ENCODE measurements at places on chromosomes 2 and 18.
A peak's percentile ranks its signal among the peaks of the same experiment; 100 is the strongest.

GRCh38 chr2:95385570-95385984 lies 16.9 kb upstream of the FAHD2A start:
- no peak for DNase-seq

- no peak for DNase-seq
Observed at GRCh38 chr18:3281456-3282400, 19.8 kb downstream of the MYL12B start.

GRCh38 chr2:31337860-31338259 lies 76.7 kb downstream of the XDH start:
- no peak for DNase-seq

DNA sequence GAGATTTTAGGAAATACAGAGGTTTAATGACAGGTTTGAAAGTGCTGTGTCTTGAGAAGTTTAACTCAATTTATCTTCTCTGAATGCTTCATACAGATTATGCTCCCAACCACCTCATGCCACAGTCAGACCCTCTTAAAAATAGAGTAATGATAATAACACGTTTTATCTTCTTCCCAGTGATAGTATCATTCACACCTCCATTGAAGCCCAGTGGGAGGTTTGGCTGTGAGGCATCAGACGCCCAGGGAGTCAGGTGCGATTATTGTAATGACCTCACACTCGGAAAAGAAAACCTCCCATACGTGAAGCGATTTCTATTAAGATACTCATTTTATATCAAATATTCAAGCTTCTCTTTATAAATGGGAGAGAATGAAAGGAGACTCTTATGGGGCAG lies 366.3 kb downstream of the SETBP1 start:
- no peak for DNase-seq

DNA sequence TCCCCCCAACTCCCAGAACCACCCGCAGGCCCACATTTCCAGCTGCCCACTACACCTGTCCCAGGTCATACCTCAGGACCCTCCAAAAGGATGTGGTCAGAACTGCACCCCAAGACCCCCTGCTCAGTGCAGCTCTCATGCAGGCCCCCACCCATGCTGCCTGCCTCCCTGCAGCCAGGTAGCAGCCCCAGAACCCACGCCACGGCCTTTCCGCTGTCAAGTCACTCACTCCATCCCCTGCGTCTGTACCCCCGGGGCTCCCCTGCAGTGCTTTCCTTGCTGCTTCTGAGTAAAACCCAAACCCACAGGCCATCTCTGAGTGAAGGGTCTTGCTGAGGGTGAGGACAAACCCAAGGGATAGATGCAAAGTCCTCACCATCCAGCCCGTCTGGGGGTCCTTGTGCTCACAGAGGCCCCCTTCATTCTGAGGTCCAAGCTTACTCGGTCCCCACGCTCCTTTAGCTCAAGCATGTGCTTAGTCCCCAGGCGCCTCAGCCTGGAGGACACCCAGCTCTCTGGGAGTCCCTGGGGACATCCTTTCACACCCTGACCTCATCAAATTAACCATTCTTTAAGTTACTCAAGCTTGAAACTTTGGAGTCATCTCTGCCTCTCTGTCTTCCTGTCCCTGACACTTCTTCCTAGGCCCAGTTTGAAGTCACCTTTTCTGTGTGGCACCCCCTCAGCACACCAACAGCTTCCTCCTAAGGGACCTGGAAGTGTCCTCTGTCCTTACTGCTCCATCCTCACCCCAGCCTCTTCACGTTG lies 130.1 kb downstream of the SMAD7 start:
- no peak for DNase-seq

- DNase-seq = no peak
Observed at GRCh38 chr2:180694445-180695421, 285.7 kb upstream of the UBE2E3 start.

- no peak for DNase-seq
Observed at GRCh38 chr2:119508756-119509155, 15.5 kb downstream of the SCTR start.

DNA sequence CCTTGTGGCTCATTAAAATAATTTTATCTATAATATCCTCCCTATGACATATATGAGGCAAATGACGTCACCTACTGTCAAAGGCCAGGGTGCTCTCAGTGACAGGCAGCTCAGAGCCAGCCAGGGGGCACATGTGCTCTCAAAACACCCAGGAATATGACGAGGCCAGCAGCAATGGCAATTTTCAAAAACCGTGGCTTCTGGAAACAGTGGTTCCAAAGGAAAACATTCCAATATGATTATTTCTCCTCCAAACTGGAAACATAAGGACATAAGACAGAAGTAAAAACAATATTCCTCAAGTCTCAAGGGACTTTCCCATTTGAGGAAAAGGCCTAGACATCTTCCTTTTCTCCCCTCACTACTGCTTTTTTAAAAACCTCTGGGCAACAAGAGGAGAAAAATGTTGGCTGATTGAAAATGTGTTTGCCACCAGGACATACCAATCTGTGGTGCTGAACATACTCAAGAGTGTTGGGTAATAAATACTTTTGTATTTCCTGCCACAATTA lies 40.8 kb downstream of the RNF152 start:
- DNase-seq = no peak

GRCh38 chr2:156333274-156333950 lies 891 bp upstream of the NR4A2 start:
- DNase-seq = no peak

GRCh38 chr18:32698153-32698552 lies 74.7 kb downstream of the KLHL14 start:
- no peak for DNase-seq

DNA sequence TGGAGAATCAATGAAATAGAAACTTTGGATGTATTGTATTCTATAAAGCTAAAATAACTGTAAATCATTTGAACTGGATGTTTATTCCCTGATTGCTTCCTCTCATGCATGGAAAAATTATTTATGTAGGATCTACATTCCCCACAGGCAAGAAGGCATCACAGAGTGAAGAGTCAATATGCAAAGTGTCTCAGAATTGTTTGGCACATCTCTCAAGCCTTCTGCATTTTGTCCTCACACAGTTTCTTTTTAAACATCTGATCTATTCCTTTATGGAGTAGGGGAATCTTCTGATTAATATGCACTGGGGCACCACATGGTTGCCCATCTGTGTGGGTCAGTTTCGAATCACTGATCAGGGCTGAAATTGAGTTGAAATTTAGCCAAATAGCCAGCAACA lies 465.4 kb downstream of the ZNF804A start:
- no peak for DNase-seq

DNA sequence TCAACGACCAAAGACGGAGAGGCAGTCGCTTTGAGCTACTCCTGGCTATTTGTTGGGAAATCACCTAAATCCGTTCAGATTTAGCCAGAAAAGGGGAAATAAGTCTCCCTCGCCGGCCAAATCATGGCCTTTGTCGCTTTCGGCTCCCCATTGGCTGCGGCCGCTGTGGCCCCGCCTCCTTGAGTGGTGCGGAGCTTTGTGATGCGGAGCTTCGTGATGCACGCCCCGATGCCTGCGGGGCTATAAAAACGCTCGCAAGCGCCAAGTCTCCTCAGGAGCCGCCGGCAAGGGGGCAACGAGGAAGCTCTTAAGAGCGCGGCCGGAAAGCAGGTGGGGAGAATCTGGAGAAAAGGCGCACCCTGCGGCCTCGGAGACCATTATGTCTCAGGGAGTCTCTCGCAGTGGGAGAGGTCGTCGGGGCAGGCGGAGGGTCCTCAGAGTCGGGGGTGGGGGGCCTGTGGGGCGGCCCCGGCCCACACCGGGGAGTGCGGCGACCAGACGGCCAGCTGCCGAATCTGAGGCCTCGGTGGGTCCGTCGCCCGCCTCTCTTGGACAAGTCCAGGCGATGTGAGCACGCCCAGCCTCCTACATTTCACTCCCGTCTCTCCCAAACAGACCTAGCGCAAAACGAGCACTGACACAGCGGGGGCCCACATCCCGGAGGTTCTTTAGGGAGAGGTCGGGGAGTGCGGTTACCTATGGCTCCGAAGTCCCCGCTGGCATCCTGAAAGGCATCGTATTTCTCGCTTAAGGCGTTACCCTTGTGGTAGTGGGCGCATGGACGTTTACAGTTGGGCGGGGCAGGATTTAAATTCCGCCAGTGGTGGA lies at the start of gene CABYR:
TSS of gene CABYR (plus strand) at position 274 of the 828 bp plus-strand sequence. CDS start 4,053 bp downstream, outside the sequence.
- peak; percentile 47 for DNase-seq

GRCh38 chr2:175366815-175367214 lies 185.3 kb upstream of the ATP5MC3 start:
- DNase-seq = no peak

GRCh38 chr2:99613980-99614379 lies 124.2 kb upstream of the REV1 start:
- no peak for DNase-seq

DNA sequence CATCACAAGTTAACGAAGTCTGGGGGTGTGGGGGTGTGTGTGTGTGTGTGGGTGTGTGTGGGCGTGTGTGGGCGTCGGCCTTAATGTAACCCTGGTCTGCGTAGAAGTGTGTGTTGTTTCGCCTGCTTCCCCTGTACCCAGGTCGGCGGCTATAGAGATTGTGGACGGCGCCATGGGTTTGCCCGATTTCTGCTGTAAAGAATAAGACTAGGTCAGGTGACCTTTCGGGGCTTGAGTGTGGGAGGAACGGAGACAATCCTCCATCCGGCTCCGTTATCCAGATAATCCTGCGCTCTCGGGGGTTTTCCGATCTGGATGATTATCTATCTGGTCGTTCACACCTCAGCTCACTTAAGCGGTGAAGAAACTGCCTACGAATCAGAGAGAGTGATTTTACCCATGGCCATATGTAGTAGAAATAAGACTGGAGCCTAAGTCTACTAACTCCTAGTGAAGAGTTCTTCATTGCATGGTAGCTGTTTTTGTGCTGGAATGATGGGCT lies 543 bp downstream of the HADHB start:
- peak; percentile 32 for DNase-seq

- no peak for DNase-seq
Observed at GRCh38 chr2:202290316-202290715, 24.8 kb downstream of the NOP58 start.

DNA sequence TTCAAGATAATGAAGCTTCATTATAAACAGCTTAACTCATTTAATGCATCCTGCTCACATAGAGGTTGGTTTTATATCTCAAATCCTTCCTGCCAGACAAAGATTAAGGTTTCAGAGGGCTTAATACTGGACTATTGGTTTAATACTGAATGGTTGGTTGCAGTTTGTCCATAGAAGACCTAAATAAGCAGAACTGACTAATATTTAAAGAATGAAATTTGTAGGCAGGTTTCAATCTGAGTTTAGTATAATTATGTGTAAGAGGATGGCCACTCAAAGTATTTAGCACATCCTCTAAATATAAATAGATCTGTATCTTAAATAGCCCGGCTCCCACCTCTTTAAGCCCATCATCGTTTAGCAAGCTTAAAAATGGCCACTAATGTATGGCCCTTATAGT lies 92.5 kb downstream of the EPB41L5 start:
- DNase-seq = no peak

DNA sequence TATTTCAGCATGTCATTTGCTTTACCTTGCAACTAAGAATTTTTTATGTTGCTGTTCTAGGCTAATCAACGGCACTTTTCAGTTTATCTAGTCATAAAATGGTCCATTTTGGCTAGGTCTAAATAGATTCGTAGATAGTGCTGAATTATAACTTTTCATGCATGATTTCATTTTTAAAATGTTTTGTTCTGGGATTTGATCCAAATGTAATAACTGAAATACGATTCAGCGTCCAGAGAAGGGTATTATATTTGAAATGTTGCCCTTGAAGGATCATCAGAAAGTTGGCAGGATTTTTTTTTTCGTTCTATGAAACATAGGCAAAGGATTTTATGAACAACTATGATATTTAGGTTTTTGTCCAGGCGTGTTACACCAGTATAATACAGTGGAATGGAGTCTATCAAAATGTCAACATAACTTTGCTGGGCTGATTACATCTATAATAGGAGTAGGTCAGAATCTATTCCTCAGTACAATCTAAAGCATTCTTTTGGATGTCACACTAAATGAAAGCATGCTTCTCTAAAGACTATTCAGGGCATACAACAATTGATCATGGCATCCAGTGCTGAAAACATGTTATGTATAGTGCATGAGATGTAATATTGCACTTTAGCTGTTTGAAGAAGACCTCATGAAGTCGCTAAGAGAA lies 24.8 kb downstream of the TTC27 start:
- DNase-seq = no peak

DNA sequence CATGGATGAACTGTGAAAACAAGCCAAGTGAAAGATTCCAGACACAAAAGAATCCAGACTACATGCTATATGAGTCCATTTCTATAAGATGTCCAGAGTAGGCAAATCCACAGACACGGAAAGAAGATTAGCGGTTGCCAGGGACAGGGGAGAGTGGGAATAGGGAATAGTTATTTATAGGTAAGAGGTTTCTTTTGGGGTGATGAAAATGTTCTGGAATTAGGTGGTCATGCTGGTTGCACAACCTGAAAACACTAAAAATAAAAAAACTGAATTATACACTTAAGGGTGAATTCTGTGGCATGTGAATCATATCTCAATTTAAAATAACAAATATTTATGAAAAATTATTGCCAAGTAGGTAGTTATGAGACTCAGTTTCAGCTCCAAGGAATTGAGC lies 168.4 kb downstream of the LTBP1 start:
- DNase-seq = no peak

DNA sequence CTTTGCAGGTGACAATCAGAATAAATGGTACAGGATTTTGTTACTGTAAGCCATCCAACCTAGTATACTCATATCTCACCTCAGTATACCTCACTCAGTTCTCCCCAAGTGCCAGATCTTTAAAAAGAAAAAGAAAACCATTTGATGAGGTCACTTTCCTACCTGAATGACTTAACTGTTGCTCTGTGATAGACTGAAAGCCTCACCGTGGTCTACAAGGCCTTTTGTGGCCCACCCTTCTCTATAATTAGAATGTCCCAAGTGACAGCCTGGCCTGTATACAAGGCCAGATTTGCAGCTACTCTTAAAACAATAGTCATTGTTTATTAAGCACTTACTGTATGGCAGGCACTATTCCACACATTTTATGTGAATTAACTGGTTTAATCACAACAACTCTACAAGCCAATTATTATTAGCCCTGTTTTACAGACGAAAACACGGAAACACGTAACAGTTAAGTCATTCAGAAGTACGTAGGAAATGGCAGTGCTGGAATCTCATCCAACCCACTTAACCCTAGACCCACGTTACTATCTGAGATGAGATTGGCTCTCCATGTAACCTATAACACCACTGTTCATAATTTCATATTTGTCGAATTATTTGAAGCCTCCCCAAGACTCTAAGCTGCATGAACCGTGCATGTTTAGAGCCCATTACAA lies 28.3 kb downstream of the PKP4 start:
- DNase-seq = no peak

DNA sequence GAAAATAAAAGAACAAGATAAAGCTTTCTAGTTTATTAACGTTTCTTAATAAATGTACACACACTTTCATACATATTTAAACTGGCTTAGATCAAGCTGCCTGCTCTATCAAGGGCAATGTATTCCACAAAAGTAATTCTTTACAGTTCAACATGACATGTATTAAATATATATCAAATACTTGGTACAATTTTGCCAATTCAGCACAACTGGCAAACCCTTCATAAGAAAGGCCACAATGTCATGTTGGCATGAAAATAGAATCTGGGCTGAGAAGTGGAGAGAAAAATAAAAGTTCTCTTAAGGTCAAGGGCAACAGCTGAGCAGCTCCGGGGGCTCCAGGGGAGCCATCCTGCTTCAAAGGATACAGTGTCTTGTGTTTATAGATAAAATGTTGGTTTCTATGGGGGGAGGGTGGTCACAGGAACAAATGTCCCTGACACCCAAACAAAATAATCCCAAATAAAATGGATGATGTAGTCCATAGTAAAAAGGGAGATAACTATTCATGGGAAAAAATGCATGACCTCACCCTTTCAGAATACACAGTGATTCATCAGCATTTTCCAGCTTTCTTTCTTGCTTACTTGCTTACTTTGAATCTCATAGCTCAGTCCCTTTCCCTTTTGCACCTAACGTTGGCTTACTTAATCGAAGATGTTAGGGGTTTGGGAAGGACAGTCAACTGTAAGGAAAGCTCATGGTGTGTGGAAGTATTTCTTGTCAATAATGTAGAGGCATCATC lies 494.9 kb downstream of the NYAP2 start:
- DNase-seq = no peak

All from stimulated activated CD8-positive, alpha-beta memory T cell treated with anti-CD3 and anti-CD28 coated beads, Interleukin-12 subunit alpha, Interleukin-12 subunit beta, amount 100 ng/mL, for 4 hours (primary cell).